Glomerular endothelial cell (primary cell): ENCODE measurements at places on chromosomes 6 and 20. TPM values are rescaled to one million over a fixed set of nuclear protein-coding genes. Genes with fewer than 3 reads are reported as not detected.

Gene UBE3D
- 3.7 and 6.2 TPM in 2 replicates for total RNA-seq

Gene LHFPL5
- not detected in 2 replicates for total RNA-seq

Gene TNNC2
- total RNA-seq: not detected in 2 replicates

Gene RAB44
- total RNA-seq: 0.06 TPM in 1 of 2 replicates, not detected in the other

Gene GNL1
- total RNA-seq: 34.3 and 45.1 TPM in 2 replicates

Gene REPS1
- total RNA-seq: 25.2 and 32.1 TPM in 2 replicates

Gene SCGN
- not detected in 2 replicates for total RNA-seq

Gene FAM209B
- not detected in 2 replicates for total RNA-seq

Gene BAG2
- total RNA-seq: 3.7 and 4.0 TPM in 2 replicates

Gene UBE2C
- 28.8 and 38.3 TPM in 2 replicates for total RNA-seq

Gene TMC2
- not detected in 2 replicates for total RNA-seq

Gene HSP90AB1
- 1,001 and 1,125 TPM in 2 replicates for total RNA-seq

Gene FAM217A
- not detected in 2 replicates for total RNA-seq

Gene MGME1
- total RNA-seq: 16.6 and 18.6 TPM in 2 replicates

Gene SNAI1
- 6.9 and 17.2 TPM in 2 replicates for total RNA-seq

Gene KHDC3L
- total RNA-seq: not detected in 2 replicates

DNA sequence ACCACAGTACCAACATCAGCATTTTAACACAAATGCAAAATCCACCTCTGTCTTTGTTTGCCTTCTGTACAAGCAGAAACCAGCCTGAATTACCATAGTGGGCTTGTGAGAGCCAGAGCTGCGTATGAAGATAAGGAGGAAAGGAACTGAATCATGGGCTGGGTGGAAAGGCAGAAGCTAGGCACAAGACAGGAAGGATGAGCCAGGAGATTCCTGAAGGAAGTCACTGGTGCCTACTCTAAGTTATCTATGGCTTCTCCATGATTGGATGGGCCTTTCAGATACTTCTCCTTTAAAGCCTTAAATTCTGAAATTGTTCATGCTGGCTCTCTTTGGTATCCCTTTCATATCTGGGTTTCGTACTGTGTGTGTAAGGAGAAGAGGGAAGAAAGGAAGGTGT, 140.6 kb downstream of the LCA5 start:
- no peak for DNase-seq

DNA sequence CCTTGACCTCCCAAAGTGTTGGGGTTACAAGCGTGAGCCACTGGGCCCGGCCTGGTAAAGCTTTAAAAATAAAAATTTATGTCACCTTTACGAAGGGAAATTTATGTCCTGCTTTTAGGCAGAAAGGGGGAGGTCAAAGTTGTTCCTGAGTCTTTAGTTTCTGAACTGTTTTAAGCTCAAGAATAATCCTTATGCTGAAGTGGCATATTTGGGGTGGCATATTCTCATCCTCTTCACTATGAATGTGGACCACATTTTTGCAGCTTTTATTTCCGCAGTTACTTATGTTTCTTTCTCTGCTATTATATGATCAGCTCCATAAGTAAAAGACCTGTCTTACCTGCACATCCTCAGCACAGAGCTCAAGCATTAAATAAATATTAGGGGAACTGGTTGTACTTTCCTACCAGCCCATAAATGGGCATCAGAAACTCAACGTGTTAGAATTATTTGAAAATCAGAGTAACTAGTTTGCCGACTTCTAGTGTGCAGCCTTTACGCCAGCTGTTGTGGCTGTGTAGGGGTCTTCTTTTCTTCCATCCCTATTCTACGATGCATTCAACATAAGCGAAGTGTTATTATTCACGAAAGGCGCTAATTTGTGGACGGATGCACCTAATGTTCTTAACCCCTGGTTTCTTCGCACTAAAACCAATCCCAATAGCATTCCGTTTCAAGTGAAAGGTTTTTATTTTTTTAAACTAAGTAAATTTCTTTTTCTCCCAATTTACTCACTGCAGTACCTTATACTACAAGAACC, 867 bp upstream of the AKAP7 start:
- no peak for DNase-seq

GRCh38 chr6:55901765-55902270, 26.4 kb upstream of the BMP5 start:
- no peak for DNase-seq

DNA sequence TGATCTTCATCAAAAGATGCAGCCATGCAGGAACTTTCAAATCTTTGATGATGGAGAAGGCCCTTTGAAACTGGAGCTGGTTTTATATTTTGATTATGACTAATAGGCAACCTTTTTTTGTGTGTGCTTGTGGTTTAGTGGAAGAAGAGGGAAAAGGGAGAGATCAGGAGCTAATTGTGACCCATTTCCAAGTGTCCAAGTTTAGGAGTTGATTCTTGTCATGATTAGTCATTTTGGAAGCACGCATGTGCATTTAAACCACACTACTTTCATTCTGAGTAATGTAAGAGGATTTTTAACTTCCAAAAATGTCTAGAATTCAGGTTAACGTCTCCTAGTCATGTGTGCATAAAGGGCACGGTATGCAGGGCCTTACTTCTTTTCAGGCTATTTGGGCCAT, 3.5 kb downstream of the FOXO3 start:
- no peak for DNase-seq

DNA sequence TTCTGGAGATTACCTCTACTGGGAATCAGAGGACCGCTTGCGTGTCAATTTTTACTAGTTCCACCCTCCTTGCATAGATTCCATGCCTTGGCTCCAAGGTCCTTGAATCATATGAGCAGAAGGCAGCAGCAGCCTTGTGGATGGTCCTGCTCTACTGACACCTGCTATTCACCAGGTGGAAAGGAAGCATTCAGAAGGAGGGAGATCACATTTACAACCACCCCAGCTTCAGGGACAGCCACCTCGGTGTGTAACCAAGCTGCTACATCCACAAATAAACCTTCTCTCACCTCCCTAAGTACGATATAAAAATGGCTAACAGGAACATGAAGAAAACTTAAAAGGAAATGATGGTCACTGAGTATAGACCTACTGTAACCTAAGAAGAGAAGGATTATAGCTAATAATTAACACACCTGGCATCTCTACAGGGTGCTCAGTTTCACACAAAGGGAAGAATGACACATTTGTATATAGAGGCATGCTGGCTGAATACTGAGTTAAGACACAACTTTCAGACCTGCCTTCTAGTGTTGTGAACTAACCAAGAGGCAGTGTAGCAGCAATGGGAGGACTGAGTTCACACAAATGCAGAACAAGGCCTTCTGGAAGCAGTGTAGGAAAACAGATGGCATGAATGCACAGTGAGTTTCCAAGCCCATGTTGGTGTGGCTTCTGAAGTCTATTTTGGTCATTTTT, 46.3 kb upstream of the SRPK1 start:
- DNase-seq: no peak

GRCh38 chr6:80217794-80218193, 111.3 kb downstream of the BCKDHB start:
- DNase-seq: no peak

DNA sequence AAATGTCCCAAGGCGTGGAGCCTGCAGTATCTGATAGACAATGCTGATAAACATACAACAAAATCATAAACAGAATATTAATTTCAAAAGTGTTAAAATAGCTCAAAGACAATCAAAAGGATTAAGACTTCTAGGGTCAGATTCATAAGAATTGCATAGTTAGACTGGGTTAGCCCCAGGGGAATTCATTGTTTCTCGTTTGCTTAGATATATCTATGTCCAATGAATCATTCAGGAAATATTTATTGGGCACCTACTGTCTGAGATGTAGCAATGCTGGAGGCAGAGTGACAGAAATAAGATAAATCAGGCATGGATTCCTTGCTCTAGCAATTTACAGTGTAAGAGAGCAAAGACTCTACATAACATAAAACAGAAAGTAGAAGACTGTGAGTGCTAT, 124.4 kb upstream of the PRL start:
- DNase-seq: no peak

DNA sequence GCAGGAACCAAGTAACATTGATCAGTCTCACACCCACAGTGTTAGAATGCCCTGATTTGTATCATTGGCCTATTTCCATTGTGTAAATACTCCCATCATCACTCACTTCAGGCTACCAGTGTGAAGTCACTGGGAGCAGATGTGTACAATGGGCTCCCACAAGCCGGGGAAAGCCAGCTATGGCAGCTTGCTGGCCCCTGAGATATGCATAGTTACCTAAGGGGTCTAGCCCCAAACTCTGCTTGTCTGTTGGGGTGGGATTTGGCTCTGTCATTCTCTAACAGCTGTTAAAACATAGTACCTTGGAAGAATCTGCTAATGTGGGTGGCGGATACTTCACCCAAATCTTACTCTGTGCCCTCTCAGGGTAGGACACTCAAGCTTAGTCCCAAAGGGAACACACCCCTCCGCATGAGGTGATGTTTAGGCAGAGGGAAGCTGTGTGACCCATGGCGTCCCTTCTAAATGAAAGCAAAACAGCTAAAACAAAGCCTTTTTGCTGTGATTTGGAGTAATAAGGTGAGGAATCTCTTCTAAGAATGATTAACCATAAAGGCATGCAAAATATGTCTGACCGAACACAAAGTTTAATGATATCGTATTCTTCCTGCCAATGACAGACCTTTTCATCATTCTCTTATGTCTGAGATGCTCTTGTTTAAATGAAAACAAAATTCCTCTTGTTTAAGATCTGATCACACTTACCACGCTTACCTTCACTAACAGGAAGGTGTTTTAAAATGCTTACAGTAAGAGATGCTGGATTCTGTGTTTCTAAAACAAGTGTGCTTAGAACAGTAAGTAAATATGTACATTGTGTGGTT, 45.9 kb upstream of the PXDC1 start:
- peak; percentile 77 for DNase-seq

DNA sequence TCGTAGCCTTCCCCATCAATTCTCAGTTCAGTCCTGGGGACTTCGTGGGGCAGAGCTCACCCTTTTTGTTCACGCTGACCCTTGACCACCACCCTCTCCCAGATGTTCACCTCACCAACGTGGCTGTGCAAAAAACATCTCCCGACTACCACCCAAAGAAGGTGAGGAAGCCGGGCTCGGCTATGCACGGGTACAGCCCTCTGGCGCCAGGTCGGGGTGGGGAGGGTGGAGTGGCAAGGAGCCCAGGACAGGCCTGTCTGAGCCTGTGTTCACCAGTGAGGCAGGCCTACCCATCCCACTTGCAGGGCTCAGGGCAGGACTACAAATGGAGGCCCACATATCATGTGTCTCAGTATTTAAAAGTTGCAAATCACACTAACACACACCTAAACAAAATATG, 18.1 kb downstream of the PDRG1 start:
- no peak for DNase-seq

DNA sequence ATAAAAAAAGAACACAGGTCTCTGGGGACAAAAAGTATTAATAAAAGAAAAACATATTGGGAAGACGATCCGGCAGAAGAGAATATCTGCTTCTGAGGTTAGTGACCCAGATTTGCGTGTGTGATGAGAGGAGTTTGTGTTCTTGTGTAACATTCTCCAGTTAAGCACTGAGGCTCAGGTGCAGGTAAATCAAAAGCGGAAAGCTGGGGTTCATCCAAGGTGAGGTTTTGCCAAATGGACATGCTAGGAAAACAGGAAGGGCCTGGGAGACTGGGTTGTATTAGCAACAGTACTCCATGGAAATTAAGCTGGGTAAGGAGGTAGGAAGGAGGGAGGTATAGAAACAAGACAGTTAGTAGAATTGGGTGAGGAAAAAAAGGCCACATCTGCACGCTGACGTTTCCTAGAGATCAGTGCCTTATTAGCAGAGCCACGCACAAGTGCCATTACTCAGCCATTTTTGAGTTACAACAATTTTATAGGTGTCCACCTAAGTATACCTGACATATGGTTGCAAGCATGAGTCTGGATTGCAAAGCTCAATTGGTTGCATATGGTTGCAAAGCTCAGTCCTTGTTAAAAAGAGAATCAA, 139.6 kb downstream of the ZMYND8 start:
- DNase-seq: no peak

GRCh38 chr20:56200456-56200855, 48.1 kb upstream of the MC3R start:
- DNase-seq: no peak

- no peak for DNase-seq
These were observed 199.8 kb downstream of the PLCB1 start for GRCh38 chr20:8331740-8332412.

- DNase-seq: no peak
These were observed 108.7 kb upstream of the TMEM170B start for GRCh38 chr6:11428895-11429294.

DNA sequence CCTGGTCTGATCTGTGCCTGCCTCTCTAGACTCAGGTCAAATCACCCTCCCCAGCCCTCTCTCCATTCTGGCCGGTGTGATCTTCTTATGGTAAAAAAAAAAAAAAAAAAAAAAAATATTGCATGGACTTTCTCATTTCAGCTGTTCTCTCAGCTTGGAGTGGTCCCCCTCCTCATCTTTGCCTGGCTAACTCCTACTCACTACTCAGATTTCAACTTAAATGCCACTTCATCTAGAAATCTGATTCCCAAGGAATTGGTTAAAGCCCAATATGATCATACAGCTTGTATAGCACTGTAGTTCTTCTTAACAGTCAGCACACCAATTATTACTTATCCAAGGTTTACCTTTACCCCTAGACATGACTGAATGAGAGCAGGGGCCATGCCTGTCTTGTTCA, 105.9 kb upstream of the CARMIL1 start:
- no peak for DNase-seq
